ENCODE measurements at places on chromosomes 5 and 9.

DNA sequence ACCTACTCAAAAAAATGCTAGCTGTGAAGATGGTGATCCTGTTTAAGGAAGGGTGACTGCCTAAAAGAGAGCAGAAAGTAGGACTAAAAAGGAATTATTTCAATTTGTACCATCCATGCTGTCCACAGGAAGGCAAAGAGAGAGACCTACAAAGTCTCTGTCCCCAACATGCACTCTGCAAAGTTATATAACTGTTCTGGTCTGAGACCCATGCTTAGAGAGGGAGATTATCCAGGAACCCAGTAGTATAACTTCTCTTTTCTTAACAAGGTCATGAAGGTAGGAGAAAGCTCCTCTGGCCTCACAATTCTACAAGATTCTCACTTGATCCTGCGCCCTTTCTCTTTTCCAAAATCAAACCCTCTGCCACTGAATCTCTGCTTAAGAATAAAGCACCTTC is 25.8 kb downstream of the SLC22A4 start:
- H3K27me3 ChIP-seq: no peaks in the 10 kb centered on the region
- H3K4me3 ChIP-seq: no peak overlapping the region
- H3K27ac ChIP-seq: no peak overlapping the region
- peaks cover 3% of the 10 kb centered on the region for H3K4me1 ChIP-seq
- no peak for DNase-seq
- no peaks in the 10 kb centered on the region for H3K36me3 ChIP-seq

DNA sequence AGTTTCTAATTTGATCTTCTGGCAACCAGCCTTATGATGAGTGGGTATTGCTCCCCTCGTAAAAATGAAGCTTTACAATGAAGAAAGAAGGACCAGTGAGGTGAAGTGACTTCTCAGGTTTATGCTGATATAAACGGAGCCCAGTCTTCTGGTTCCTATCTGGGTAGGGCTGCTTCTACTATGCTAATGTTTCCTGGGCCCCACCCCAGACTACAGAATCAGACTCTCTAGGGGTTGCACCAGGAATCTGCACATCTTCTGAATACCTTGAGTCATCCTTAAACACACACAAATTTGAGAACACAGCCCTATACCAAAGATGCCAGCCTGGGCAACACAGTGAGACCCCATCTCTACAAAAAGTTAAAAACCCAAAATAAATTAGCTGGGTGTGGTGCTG is 16.2 kb downstream of the BTF3 start:
- no peak for DNase-seq
- no peaks in the 10 kb centered on the region for H3K27me3 ChIP-seq
- H3K36me3 ChIP-seq: no peaks in the 10 kb centered on the region
- no peaks in the 10 kb centered on the region for H3K4me1 ChIP-seq
- no peak overlapping the region for H3K27ac ChIP-seq
- no peak overlapping the region for H3K4me3 ChIP-seq

DNA sequence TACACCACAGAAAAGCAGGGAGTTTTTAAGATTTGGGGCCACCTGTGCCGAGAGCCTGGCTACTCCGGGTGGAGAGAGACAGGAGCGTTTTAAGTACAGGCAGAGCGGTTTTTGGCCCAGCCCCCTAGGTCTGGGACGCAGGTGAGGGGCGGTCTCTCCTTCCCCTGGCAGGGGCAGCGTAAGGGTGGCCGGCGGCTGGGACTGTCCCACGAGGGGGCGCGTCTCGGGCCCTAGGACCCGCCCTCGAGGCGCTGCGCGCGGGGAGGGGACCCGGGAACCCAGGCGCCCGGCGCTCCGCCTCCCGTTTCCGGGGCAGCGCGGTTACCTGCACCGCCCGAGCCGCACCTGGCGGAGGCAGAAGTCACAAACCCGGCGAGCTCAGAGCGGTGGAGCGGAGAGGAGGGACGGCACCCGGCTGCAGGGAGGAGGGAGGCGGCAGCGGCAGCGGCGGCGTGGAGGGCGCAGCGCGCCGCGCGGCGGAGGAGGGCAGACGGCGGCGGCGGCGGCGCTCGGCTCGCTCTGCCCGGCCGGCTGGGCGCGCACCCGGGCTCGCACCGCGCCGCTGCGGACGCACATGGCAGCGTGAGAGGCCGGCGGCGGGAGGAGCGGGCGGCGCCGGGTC is at the start of gene WWC1:
WWC1 (plus strand) TSS at position 304 of the 622 bp plus-strand sequence. CDS start 508 bp downstream, outside the sequence.
- H3K36me3 ChIP-seq: no peaks in the 10 kb centered on the region
- peak within 1 kb of the TSS; percentile 64 for H3K4me3 ChIP-seq
- H3K27me3 ChIP-seq: peaks cover 34% of the 10 kb centered on the region
- H3K4me1 ChIP-seq: peaks cover 8% of the 10 kb centered on the region
- DNase-seq: peak; percentile 83
- no peak within 1 kb of the TSS for H3K27ac ChIP-seq

GRCh38 chr5:153742060-153742459 is 251.6 kb downstream of the GRIA1 start:
- H3K36me3 ChIP-seq: no peaks in the 10 kb centered on the region
- DNase-seq: no peak
- H3K4me3 ChIP-seq: no peak overlapping the region
- H3K27ac ChIP-seq: no peak overlapping the region
- no peaks in the 10 kb centered on the region for H3K4me1 ChIP-seq
- no peaks in the 10 kb centered on the region for H3K27me3 ChIP-seq

- peaks cover 7% of the 10 kb centered on the region for H3K4me1 ChIP-seq
- no peaks in the 10 kb centered on the region for H3K36me3 ChIP-seq
- no peak overlapping the region for H3K4me3 ChIP-seq
- H3K27me3 ChIP-seq: no peaks in the 10 kb centered on the region
Observed at GRCh38 chr9:129987047-129987446, 55.9 kb downstream of the FNBP1 start.

- peaks cover 42% of the 10 kb centered on the region for H3K36me3 ChIP-seq
- DNase-seq: no peak
- H3K4me1 ChIP-seq: peaks cover 26% of the 10 kb centered on the region
- peak overlapping the region; percentile 95 for H3K4me3 ChIP-seq
- no peak overlapping the region for H3K27ac ChIP-seq
- no peaks in the 10 kb centered on the region for H3K27me3 ChIP-seq
Observed at GRCh38 chr5:171390883-171391677, 3.4 kb downstream of the NPM1 start.

GRCh38 chr5:167030500-167031120 is 1260.8 kb upstream of the WWC1 start:
- H3K27me3 ChIP-seq: no peaks in the 10 kb centered on the region
- no peak overlapping the region for H3K4me3 ChIP-seq
- no peak overlapping the region for H3K27ac ChIP-seq
- peak; percentile 28 for DNase-seq

- H3K36me3 ChIP-seq: no peaks in the 10 kb centered on the region
- H3K4me3 ChIP-seq: no peak overlapping the region
- H3K27me3 ChIP-seq: no peaks in the 10 kb centered on the region
- no peaks in the 10 kb centered on the region for H3K4me1 ChIP-seq
- no peak overlapping the region for H3K27ac ChIP-seq
Observed at GRCh38 chr5:108615216-108615615, 132.5 kb upstream of the FER start.

DNA sequence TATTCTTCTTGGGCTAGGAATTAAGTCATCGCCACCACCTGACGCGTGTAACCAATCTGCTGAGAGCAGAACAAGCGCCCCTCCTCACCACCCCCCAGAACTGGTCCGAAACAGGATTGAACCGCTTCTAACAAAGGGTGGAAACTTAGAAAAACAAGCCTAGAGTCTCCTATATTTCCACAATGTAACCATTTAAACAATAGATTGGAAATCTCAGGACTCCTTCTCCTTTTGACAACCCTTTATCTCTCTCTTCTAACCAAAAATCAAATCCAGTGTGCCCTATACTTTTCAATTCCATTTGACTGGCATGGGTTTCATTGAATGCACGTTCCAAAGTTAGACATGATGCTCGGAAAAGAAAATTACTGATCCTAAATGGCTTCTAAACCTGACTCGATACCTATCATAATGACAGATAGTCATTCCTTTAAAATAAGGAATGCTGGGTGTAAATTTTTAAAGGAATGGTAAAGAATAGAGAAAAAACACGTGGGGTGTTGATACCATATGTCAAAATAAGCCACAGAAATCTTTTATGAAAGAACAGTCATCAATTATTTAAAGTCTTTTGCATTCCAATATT is 1.2 kb downstream of the ARRDC3 start:
- H3K36me3 ChIP-seq: peaks cover 14% of the 10 kb centered on the region
- peak overlapping the region; percentile 97 for H3K27ac ChIP-seq
- DNase-seq: peak; percentile 90
- H3K4me1 ChIP-seq: peaks cover 30% of the 10 kb centered on the region
- H3K27me3 ChIP-seq: no peaks in the 10 kb centered on the region

DNA sequence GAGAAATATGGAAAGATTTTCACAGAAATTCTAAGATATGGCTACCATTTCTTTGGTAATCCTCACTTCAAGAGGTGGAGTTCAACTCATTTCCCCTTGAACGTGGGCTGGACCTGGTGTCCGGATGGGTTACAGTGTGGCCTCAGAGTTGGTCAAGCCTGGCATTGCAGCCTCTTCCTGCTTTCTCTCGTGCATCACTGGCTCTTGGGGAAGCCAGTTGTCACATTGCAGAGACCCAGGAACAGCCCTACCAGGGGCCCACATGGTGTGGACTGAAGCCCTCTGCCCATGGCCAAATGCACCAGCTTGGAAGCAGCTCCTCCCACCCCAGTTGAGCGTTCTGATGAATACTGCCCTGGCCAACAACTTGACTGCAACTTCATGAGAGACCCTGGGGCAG is 47.7 kb upstream of the FCN1 start:
- H3K27ac ChIP-seq: no peak overlapping the region
- no peak for DNase-seq
- no peaks in the 10 kb centered on the region for H3K36me3 ChIP-seq
- no peaks in the 10 kb centered on the region for H3K27me3 ChIP-seq
- H3K4me3 ChIP-seq: no peak overlapping the region
